ENCODE measurements at places on chromosomes 11 and 22. TPM values are rescaled to one million over a fixed set of nuclear protein-coding genes. Genes with fewer than 3 reads are reported as not detected.

DNA sequence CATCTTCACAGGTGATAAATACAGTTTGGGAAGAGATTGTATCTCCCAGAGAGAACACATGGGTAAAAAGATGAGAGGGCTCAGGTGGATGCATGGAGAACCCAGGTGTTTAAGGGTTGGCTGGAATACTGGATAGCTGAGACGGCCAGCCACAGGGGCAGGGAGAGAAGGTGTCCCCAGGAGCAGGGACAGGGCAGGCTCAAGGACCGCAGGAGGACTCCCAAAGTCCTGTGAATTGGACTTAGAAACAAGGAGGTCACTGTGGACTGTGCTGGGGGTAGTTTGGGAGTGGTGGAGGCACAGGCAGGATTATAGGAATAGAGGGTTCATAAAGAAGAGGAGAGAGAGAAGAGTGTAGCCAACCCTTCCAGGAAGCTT lies 103.8 kb upstream of the PARVA start:
- H3K27me3 ChIP-seq: no peaks in the 10 kb centered on the region
- H3K4me3 ChIP-seq: no peak overlapping the region
- no peak overlapping the region for H3K27ac ChIP-seq
- no peaks in the 10 kb centered on the region for H3K36me3 ChIP-seq
- no peak for DNase-seq
- no peaks in the 10 kb centered on the region for H3K4me1 ChIP-seq

GRCh38 chr11:69000831-69001242 lies 12.2 kb downstream of the MRGPRF start:
- no peaks in the 10 kb centered on the region for H3K4me1 ChIP-seq
- no peak overlapping the region for H3K4me3 ChIP-seq
- no peak for DNase-seq

DTX4 gene
- polyA plus RNA-seq: 0.22 TPM

- H3K27me3 ChIP-seq: no peaks in the 10 kb centered on the region
- no peak for DNase-seq
- H3K27ac ChIP-seq: no peak overlapping the region
- no peaks in the 10 kb centered on the region for H3K36me3 ChIP-seq
- no peaks in the 10 kb centered on the region for H3K4me1 ChIP-seq
Measured at GRCh38 chr11:97729546-97730272, 1291.0 kb upstream of the CNTN5 start.

ALG8 gene
- 55.7 TPM for polyA plus RNA-seq

NRGN gene
- polyA plus RNA-seq: not detected

SGSM1 gene
- polyA plus RNA-seq: 0.52 TPM

IGSF22 gene
- 2.0 TPM for polyA plus RNA-seq

- H3K4me1 ChIP-seq: no peaks in the 10 kb centered on the region
- H3K4me3 ChIP-seq: no peak overlapping the region
- no peaks in the 10 kb centered on the region for H3K27me3 ChIP-seq
- DNase-seq: no peak
- no peaks in the 10 kb centered on the region for H3K36me3 ChIP-seq
Measured at GRCh38 chr11:125414121-125414520, 81.9 kb downstream of the FEZ1 start.

GRCh38 chr22:24437741-24438328 lies 10.4 kb downstream of the ADORA2A start:
- DNase-seq: no peak
- no peaks in the 10 kb centered on the region for H3K27me3 ChIP-seq
- no peak overlapping the region for H3K4me3 ChIP-seq
- peaks cover 54% of the 10 kb centered on the region for H3K4me1 ChIP-seq

GRCh38 chr11:125910226-125910849 lies 6.0 kb downstream of the DDX25 start:
- H3K4me3 ChIP-seq: no peak overlapping the region
- DNase-seq: no peak
- H3K36me3 ChIP-seq: no peaks in the 10 kb centered on the region
- no peaks in the 10 kb centered on the region for H3K27me3 ChIP-seq
- H3K27ac ChIP-seq: no peak overlapping the region

BIRC3 gene
- 47.7 TPM for polyA plus RNA-seq

ACTN3 gene
- polyA plus RNA-seq: not detected

CATSPER1 gene
- polyA plus RNA-seq: not detected

DNA sequence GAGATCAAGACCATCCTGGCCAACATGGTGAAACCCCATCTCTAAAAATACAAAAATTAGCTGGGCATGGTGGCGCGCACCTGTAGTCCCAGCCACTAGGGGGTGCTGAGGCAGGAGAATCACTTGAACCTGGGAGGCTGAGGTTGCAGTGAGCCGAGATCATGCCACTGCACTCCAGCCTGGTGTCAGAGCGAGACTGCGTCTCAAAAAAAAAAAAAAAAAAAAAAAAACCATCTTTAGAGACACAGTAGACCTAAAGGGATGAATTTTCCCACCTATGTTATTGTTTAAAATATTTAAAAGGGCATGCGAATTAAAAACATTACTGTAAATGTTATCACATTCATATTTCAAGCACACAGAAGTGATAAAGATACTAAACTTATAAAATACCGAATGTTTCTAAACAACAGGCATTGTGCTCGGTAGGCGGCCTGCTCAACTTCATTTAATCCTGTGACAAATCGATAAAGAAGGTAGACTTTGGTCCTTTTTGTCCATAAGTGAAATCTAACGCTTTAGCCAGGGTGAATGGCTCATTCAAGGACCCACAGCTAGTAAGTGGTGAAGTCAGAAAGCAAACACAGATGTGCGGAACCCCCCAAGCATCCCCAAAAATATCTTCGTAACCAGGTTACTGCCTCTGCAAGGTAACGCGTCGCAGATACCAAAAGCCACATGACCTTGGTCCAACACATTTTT lies 16.1 kb downstream of the NCAPD3 start:
- peaks cover 15% of the 10 kb centered on the region for H3K36me3 ChIP-seq
- DNase-seq: peak; percentile 65
- H3K27ac ChIP-seq: no peak overlapping the region
- no peaks in the 10 kb centered on the region for H3K4me1 ChIP-seq

DNA sequence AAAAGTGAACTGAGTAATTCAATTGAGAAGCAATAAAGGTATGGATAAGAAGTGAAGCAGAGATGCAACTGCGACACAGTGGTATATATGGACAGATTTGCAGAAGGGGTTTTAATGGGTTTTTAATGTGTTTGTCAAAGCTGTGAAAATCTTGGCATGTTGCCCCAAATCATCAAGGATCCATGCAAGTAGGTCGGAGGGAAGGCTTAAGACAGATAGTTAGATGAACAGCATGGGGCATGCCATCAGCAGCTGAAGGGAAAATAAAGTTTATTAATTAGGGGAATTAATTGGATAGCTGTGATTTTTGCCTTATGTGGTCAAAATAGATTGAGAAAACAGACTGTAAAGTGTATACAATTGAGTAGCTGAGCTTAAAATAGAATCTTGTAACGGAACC lies 840.1 kb downstream of the JRKL start:
- DNase-seq: no peak
- no peak overlapping the region for H3K27ac ChIP-seq
- H3K36me3 ChIP-seq: no peaks in the 10 kb centered on the region
- no peaks in the 10 kb centered on the region for H3K27me3 ChIP-seq
- no peak overlapping the region for H3K4me3 ChIP-seq

CARD18 gene
- polyA plus RNA-seq: not detected

DNA sequence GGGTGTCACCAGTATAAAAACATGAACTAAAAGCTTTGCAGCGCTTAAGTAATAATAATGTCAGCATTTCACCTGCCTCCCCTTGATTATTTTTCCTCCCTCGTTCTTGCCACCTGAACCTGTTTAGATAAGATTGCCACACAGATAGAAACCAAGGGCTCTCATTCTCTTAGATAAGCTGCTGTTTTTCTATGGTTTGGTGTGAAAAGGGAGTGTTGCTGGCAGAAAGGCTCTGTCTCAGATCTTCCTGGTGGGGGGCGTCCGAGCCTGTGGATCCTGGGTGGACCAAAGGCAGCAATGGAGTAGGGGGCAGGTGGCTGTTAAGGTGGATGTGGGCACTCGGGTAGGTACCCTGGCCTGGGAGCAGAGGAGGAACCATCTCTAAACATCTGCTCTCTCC lies 147.5 kb downstream of the ST3GAL4 start:
- no peak for DNase-seq
- H3K4me3 ChIP-seq: no peak overlapping the region
- H3K27ac ChIP-seq: no peak overlapping the region
- no peaks in the 10 kb centered on the region for H3K36me3 ChIP-seq
- no peaks in the 10 kb centered on the region for H3K27me3 ChIP-seq

DNA sequence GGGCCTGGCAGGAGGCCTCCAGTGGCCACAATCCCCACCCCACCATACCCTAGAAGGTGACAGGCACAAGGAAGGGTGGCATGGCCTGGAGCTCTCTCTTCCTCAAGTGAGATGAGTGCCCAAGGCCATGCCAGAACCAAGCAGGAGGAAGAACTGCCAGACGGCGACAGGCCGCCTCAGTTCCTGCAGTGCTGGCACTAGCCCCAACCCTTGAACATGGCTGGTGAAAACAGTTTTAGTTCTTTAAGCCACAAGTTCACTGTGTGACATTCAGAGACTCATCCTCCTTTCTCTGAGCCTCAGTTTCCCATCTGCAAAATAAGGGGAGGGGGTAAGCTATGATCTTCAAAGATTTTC lies 9.8 kb downstream of the CHRDL2 start:
- H3K4me3 ChIP-seq: no peak overlapping the region
- H3K36me3 ChIP-seq: no peaks in the 10 kb centered on the region
- DNase-seq: no peak
- H3K27ac ChIP-seq: no peak overlapping the region
- H3K27me3 ChIP-seq: no peaks in the 10 kb centered on the region
- H3K4me1 ChIP-seq: peaks cover 3% of the 10 kb centered on the region

DNA sequence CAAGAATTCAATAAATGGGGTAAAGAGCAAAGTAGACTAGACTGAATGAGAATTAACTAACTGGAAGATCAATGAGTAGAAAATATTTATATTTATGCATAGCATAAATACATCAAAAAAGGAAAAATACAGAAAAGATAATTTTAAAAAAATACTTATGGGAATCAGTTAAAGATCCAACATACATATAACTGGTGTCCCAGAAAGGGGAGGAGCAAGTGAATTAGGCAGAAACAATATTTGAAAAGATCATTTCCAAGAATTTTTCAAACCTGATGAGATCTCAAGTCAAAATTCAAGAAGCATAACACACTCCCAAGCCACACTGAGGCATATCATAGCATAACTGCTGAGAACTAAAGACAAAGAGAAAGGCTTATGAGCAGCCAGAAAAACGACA lies 62.7 kb upstream of the SHISAL1 start:
- no peaks in the 10 kb centered on the region for H3K27me3 ChIP-seq
- DNase-seq: no peak
- no peak overlapping the region for H3K4me3 ChIP-seq

DNA sequence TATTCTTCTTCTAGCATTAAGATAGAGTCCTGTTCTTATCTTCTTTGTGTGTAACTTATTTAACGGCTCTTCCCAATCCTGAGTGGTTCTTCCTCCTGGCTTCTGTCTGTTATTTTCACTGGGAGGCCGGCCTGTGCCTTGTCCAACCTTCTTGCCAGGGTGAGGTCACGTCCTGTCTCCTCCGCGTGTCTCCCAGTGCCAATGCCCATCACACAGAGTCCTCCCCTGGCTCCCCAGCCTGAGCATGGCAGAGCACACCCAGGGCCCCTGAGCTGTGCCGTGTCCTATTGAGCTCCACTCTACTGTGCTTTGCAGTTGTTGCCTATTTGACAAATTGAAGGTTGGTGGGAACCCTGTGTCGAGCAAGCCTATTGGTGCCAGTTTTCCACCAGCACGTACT lies 487.3 kb downstream of the BRD1 start:
- H3K4me1 ChIP-seq: no peaks in the 10 kb centered on the region
- DNase-seq: no peak
- H3K36me3 ChIP-seq: no peaks in the 10 kb centered on the region
- no peaks in the 10 kb centered on the region for H3K27me3 ChIP-seq
- H3K4me3 ChIP-seq: no peak overlapping the region
- H3K27ac ChIP-seq: no peak overlapping the region

DNA sequence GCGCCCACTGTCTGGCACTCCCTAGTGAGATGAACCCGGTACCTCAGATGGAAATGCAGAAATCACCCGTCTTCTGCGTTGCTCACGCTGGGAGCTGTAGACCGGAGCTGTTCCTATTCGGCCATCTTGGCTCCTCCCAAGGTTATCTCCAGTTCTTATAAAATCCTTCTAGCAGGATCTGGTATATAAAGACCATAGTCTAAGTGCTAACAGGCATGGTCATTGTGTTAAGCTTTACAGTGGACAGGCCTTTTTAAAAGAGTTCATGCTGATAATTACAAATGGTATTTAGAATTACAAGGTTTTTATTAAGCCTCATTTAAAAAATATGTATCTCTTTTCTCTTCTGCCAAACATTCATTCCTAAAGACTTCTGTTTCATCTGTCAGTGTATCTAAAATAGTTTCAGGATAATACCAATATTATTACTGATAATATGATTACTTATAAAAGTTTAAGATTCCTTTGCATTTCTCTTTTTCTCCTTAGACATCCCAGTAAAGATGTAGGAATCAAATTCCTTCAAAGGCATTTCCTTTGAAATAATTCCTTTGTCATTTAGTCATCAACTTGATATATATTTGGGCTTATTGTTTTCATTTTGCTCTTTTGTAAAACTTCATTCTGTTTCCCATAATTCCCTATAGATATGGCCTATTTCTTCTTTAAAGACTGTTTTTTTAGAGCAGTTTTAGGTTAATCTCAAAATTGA lies 20.7 kb downstream of the DDX10 start:
- no peak overlapping the region for H3K27ac ChIP-seq
- no peak overlapping the region for H3K4me3 ChIP-seq
- no peaks in the 10 kb centered on the region for H3K4me1 ChIP-seq
- DNase-seq: no peak
- H3K27me3 ChIP-seq: no peaks in the 10 kb centered on the region
- peaks cover 12% of the 10 kb centered on the region for H3K36me3 ChIP-seq

DNA sequence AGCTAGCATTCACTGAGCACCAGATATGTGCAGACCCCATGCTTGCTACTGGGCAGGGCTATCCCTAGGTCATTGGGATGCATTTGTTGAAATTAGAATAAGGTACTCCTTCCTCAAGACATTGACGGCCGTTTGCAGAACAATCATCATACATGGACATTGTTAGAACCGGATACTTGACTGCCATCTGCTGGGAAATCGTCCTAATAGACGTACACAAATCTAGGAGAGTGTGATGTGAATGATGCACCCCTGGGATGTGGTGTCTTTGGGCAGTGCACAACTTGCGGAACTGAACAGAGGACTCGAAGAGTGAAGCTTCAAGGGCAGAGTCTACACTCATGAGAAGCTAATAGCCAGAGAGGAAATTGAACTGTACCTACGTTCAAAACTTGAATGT lies 35.9 kb downstream of the MYO18B start:
- no peak overlapping the region for H3K4me3 ChIP-seq
- no peak overlapping the region for H3K27ac ChIP-seq
- no peaks in the 10 kb centered on the region for H3K27me3 ChIP-seq
- H3K4me1 ChIP-seq: no peaks in the 10 kb centered on the region

Data from naive thymus-derived CD4-positive, alpha-beta T cell (primary cell).